ENCODE measurements at places on chromosomes 1 and 21.

GRCh38 chr1:103371234-103371633, 154.3 kb upstream of the RNPC3 start:
- DNase-seq = no peak

DNA sequence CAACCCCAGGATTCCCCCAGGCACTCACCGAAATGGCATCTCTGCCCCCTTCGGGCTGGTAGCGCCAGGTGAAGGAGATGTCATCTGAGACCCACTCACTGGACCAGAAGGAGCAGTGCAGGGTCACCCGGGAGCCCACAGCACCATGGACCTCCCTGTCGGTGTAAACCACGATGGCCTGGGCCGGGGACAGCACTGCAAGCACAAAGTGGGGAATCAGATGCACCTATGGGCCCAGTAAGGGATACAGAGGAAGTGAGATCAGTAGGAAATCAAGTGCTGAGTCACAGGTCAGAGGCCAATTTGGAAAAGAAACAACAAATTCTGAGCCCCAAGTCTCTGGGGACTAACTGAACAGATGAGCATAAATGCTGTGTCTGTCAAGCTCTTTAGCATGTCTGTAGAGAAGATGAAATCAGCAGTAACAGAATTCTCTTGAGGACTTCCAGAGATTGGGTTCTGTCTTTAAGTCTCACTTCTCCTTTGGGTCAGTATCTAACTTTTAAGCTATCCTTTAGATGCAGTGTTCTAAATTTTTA, 2.5 kb downstream of the MPZ start:
- DNase-seq = no peak

DNA sequence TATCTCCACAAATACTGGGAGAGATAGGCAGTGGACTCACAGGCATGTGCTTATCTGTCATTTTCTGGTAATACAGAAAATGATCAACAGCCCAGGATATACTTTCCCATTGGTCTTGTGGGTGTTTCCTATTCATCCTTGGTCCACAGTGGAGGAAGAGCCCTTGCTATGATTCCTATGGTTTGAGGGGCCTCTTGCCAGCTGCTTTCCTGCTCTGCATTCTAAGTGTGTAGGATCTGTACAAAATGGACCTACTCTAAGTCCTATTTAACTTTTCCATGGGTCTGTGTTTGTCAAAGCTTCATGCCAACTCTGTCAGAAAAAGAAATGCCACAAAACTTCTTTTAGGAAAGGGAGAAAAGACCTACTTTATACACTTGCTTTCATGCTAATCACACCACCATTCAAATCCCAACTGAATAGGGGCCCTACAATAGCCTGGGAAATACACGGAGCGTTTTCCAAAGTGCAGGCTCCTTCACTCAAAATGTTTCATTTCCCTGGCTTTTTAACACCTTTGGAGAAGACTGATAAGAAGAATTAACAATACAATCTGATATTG, 16.4 kb downstream of the PLPP3 start:
- no peak for DNase-seq

- no peak for DNase-seq
Measured at GRCh38 chr1:111221633-111222291, 5.8 kb upstream of the CHI3L2 start.

DNA sequence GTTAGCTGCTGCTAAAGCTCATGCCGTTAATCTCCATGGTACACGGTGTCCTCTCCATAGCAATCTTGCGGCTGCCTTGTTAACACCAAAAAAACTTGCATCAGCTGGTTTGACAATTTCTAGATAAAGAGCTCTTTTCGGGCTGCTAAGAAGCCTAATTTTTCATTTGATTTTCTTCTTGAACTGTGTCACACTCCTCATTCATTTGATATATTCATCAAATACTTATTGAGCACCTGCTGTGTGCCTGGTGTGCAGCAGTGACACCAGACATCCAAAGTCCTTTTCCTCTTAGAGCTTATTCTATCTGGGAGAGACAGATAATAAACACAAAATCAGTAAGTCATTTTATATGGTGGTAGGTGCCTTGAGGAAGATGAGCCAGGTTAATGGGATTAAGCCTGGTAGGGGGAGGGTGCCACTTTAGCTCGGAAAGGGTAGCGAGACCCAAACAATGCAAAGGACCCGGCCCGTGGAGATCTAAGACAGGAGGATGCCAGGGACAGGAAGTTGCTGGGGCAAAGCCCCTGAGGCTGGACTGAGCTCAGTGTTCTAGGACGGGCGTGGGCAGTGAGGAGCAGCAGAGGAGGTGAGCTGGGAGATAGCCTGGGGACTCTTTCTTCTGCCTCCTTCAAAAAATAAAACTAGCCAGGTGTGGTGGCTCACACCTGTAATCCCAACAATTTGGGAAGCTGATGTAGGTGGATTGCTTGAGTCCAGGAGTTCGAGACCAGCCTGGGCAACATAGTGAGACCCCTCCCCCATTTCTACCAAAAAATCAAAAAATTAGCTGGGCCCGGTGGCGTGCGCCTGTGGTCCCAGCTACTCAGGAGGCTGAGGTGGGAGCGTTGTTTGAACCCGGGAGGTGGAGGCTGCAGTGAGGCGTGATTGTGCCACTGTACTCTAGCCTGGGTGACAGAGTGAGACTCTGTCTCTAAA, 50.7 kb upstream of the LGALS8 start:
- DNase-seq = no peak

- DNase-seq = no peak
Measured at GRCh38 chr1:212355230-212355969, 59.3 kb downstream of the PACC1 start.

DNA sequence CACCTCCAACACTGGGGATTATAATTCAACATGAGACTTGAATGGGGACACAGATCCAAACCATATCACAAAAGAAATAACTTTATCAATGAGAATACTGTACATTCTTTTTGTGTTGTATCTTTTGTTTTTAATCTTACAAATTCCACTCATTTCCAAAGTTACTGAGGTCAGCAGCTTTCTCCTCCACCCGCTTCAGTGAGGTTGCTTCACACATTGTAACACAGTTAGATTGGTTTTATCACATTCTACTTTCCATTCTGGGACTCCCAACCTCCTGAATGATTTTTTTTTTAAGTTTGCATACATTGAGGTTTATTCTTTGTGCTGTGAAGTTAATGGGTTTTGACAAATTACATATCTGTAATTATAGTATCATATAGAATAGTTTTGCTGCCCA, 43.8 kb downstream of the DDAH1 start:
- no peak for DNase-seq

DNA sequence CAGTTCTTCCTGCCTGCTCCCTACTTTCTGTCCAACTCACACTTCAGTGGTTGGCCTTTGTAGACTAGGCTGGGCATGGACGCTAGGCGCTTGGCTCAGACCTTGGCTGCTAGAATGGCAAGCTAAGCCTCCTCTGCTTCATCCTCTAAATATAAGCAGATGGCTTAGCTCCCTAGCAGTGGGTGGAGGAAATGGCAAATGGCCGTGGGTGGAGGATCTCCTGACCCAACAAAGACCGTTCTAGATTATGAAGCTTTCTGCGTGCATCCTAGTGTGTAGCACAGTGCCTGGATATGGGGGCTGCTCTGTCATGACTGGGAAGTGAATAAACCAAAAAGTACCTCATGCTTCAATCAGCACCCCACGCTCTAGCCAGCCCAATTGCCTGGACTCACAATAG, 10.4 kb upstream of the ETV3L start:
- DNase-seq = no peak

DNA sequence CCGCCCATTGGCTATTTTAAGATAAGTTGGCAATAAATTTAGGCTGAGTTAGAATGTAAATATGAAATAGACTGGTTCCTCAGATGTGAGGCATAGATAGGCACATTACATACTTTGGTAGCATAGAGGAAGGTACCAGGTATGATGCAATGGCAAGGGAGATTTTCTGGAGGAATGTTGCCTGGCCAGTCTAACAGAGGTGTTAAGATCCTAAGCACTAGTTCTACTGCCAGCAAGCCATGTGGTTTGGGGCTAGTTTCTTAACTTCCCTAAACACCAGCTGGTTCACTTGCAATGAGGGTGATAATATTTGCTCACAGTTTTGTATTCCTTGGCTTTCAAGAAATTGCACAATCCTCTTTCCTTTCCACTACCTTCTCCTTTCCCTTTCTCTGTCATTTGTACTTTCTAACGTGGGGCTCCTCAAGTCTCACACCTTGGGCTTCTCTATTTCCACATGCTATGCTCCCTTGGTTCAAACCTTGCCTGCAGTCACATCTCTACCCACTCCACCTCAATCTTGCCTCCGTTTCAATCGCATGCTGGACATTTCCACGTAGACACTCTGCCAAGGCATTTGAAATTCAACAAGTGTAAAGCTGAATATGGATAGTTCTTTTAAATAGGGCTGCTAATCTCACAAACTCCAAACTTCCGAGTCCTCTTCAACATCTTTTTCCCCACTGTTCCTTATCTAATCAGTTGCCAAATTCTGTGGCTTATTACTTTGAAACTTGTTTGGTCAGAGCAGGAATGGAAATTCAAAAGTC, 4.7 kb upstream of the CD55 start:
- no peak for DNase-seq

GRCh38 chr21:25744854-25745253, 10.1 kb downstream of the GABPA start:
- DNase-seq = no peak

DNA sequence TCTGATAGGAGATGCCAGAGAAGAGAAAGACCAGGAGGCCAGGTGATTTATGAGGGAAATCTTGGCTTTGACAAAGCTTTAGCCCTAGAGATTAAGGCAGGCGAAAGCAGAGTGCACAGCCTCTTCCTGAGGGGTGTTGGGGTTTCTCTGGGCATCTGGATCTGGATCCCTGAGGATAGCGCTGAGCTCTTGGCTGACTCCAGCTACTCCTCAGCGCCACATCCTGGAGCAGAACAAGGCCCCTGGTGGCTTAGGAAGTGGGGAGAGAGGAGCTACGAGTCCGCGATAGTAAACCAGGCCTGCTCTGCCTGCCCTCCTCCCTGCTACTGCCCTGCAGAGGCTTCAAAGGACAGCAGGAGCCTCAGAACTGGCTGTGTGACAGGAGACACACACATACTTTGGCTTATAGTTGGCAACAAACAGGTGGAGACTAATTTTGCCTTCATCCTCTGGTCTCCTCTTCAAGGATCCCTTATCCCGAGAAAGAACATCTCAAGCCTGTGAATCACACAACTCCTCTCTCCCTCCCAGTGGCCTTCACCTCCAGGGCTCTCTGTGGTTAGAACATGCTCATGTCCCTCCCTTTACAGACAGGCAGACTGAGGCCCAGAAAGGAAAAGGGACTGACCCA, 66.9 kb downstream of the TRABD2B start:
- no peak for DNase-seq
